Transverse colon (tissue), 4 donors: ENCODE measurements at places on chromosomes 6 and 20. TPM values are rescaled to one million over a fixed set of nuclear protein-coding genes. Genes with fewer than 3 reads are reported as not detected.

The LTB gene
- total RNA-seq: 34.8 TPM

The MOG gene
- total RNA-seq: not detected

The ADGRF4 gene
- total RNA-seq: 2.0 TPM

The STX7 gene
- 9.0 TPM for total RNA-seq

The MDFI gene
- total RNA-seq: not detected

The LINC00237 gene
- not detected for total RNA-seq

The SLC44A4 gene
- 149 TPM for total RNA-seq

The MUC21 gene
- total RNA-seq: not detected

The MRPL14 gene
- 15.5 TPM for total RNA-seq

The PPARD gene
- total RNA-seq: 35.5 TPM

The PRDM13 gene
- not detected for total RNA-seq

The POM121L2 gene
- total RNA-seq: not detected

The EYA4 gene
- total RNA-seq: 0.64 TPM

The MYB gene
- total RNA-seq: 20.9 TPM

The PI16 gene
- 0.60 TPM for total RNA-seq

The GDAP1L1 gene
- not detected for total RNA-seq

The POPDC3 gene
- total RNA-seq: 1.8 TPM

The KIF3B gene
- 41.4 TPM for total RNA-seq

The GLP1R gene
- total RNA-seq: not detected

The BRPF3 gene
- total RNA-seq: 74.8 TPM

The OR12D3 gene
- not detected for total RNA-seq

The RBM24 gene
- total RNA-seq: 4.8 TPM

The PRR3 gene
- 4.9 TPM for total RNA-seq

The HTR1B gene
- total RNA-seq: not detected

The SNAP91 gene
- not detected for total RNA-seq

The LCA5 gene
- not detected for total RNA-seq
